Stimulated activated CD8-positive, alpha-beta memory T cell treated with anti-CD3 and anti-CD28 coated beads, Interleukin-7, amount 100 ng/mL, for 24 hours (primary cell): ENCODE measurements at places on chromosomes 2 and 18.

GRCh38 chr2:25411753-25412152 lies 70.0 kb upstream of the DNMT3A start:
- DNase-seq = no peak

DNA sequence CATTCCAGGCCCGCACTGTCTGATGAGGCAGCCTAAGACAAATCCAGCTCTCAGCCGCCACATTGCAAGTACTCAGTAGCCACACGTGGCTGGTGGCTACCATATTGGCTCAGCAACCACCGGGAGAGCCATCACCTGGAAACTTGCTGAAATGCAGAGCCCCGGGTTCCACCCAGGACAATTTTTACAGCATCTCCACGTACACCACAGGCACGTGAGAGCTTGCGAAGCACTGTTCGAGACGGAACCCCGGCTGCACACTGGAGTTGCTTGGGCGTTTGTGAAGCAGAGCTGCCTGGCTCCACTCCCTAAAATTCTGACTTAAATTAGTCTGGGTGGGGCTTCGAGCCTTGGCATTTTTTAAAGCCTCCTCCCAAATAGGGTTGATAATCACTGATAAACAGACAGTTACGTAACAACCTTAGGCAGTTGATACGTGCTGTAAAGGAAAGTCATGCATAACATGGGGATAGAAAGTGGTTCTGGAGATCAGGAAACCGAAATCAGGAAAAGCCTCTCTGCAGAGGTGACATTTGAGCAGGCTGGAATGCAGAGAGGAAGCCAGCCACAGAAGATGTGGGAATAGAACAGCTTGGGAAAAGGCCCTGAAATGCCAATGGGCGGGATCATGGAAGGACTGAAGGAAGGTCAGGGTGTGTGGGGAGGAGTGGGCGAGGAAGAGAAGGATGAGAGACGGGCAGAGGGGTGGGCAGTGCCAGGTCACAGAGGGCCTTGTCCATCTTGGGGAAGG lies 6.2 kb downstream of the ASAP2 start:
- no peak for DNase-seq

- no peak for DNase-seq
These were observed 238.2 kb upstream of the SOX11 start for GRCh38 chr2:5454051-5454390.

- DNase-seq = no peak
These were observed 44.9 kb downstream of the CYP27C1 start for GRCh38 chr2:127175041-127175721.

DNA sequence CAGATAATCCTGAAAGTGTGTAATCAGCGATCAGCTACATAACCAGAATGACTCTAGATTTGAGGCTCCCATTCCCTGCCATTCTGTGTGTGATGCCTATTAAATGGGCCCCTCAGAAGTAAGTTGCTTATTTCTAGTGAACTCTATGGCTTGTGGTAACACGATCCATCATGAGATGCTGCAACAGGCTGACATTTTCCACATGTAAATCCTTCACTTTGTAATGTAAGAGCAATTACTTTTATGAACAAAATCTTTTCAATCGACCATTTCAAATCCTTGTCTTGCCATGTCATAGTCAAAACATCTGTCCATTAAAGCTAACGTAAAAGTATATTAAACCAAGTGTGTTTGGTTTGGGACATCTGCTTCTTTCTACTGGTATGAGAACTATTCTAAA lies 175.9 kb upstream of the ETAA1 start:
- no peak for DNase-seq

DNA sequence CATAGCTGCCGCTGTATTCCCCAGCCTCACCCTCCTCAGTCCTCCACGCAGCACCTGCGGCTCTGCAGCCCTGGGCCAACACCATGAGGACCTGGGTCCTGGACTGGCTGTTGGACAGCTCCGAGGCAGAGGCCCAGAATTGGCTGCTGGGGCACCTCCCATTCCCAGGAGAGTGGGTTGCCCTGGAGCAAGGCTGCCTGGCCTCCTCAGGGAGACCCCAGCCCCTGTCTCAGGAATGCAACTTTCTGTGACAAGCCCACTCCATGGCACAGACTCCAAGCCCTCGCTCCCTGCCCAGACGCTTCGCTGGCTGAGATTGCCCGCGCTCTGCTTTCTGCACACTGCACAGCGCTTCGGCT lies 33.0 kb downstream of the CYP26B1 start:
- DNase-seq = no peak

GRCh38 chr2:214064471-214064870 lies 346.4 kb upstream of the VWC2L start:
- DNase-seq = no peak

DNA sequence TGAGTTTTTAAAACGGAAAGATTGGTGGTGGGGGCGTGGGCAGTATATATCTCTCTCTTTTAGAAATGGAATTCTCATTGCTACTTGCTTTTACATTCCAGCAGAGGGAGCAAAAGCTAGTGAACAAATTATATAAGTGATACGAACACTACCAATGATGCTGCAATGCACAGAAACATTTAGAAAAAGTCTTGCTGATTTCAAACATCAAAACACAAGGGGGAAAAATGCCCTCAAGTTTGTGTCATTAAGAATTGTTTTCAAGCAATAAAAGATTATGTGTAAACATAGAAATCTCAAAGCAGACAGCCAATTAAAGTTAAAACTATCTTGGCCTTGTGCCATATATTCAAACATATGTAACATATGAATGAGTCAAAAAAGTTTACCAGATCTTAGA lies 296.3 kb upstream of the KCNJ3 start:
- no peak for DNase-seq

- no peak for DNase-seq
These were observed 63.5 kb downstream of the LAMA3 start for GRCh38 chr18:23752796-23753195.

GRCh38 chr2:9102861-9103662 lies 99.6 kb upstream of the MBOAT2 start:
- DNase-seq = no peak

GRCh38 chr18:80159713-80160636 lies 50.9 kb downstream of the ADNP2 start:
- DNase-seq = no peak

DNA sequence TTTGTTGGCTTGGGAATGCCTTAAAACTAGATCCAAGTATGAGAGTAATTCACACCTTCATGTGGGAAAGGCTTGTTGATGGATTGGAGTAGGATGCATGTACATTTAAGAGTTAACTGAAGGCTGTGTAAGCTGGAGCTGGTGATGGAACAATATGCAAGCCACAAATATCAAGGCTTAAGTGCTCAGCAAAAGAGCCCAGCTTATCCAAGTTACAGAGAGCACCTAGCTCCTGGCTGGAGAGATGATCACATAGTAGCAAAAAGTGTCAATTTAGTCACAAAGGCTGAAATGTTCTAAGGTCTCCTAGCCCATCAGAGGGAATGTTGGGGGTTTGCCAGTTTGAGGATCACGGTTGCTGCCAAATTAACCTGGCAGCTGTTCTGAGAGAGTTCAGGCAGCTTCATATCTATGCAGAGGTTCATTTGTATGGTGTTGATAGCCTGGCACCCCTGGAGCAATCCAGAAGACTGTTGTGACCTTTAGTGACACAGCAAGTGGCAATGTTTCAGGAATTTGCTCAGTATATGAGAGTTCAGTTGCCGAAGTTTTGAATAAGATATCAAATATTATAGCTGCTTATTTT lies 228.2 kb downstream of the DOK6 start:
- DNase-seq = no peak
